ENCODE measurements at places on chromosomes 11 and 22.

- DNase-seq, result no peak
Measured at GRCh38 chr11:3155691-3156258, 9.3 kb downstream of the OSBPL5 start.

DNA sequence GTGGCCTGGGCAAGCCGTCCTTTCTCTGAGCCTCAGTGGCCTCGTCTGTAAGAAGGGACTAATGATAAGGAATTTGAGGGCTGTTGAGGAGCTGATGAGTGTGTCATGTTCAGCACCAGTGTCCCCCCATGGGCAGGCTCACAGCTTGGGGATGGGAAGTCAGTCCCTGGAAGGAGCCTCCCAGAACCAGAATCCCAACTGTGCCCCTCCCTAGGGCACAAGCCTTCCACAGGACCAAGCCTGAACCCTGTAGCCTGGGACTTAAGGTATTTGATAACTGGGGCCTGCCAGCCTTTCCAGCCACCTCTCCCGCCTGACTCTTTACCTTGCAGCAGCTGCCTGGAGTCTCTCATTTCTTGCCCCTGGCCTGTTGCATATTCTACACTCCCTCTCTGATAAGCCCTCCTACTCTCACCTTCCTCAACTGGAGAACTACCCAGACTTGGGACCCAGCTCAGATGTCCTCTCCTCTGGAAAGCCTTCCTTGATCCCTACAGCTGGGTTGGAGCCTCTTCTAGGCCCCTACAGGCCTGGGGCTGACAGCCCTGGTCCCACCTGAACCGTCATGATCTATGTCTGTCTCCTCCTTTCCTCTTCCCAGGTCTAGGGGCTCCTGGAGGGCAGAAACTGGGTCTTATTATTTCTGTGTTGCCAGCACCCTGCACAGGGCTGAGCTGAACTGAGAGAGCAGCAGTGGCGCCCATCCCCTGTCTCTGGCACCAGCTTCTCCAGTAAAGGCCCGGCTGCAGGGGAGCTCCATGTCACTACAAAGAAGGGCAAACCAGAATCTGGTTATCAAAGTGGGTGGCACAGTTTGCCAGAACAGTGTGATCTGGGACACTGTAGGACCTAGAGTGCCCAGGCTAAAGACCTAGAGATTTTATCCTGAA is 1.6 kb downstream of the P2RY2 start:
- no peak for DNase-seq

GRCh38 chr22:24695561-24696511 is 78.7 kb downstream of the PIWIL3 start:
- DNase-seq, result no peak

DNA sequence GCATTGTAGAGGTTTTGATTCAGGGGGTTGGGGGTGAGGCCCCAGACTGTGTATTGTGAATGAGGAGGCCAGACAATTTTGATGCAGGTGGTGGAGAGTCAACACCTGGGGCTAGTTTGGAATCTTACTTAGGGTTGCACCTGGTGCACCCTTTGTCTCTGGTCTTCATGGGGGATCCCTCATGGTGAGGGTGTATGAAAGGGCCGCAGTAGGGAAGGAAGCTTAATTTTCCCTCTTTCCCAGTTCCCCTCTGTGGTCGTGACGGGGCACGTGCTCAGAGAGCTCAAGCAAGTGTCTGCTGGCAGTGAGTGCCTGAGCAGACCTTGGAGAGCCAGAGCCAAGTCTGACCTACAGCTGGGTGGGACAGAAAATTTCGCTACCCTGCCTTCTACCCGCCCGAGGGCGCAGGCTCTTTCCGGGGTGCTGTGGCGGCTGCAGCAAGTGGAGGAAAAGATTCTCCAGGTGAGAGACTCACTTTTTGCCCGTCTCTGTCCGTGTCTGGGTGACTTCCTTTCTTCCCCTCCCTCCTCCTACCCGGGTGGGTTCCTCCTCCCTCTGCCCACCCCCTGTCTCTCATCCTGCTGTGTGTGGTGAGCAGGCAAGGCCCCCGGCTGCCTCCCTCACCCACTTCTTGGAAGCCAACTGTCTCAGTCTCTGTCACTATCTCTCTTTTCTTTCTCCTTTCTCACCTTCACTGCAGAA is 131.7 kb downstream of the MICAL2 start:
- DNase-seq, result no peak

DNA sequence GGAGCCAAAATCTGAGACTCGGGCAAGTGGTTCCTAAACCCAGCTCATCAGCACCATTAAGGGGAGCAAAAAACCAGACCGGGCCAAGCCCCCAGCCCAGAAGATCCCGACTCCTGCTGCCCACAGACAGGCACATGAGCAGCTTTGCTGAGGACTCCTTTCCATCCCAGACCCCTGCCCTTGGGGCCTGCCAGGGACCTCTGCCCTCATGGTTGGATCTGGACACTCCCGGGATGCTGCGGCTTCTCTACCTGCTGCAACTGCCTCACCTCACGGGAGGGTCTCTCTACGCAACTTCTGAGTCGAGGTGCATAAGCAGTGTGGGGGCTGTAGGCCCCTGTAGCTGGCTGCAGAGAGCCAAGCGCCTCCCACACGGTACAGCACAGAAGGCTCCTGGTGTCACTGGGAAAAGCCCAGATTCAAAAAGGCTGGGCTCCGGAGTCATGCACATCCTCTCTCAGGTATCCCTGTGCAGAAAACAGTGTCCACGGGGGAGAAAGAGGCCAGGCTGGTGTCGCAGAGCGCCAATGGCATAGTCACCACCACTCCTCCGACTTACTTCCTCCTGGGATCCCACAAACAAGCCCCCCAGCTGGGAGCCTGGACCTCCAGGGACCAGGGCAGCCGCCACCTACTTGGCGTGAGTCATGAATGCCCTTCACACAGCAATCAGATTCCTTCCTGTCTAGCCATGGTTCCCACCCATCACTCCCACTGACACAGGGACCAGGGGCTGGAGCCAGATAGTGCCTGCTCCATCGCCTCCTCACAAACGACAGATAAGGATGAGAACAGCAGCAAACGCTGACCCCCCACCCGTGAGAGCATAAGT is 122.1 kb downstream of the BCR start:
- DNase-seq, result no peak

DNA sequence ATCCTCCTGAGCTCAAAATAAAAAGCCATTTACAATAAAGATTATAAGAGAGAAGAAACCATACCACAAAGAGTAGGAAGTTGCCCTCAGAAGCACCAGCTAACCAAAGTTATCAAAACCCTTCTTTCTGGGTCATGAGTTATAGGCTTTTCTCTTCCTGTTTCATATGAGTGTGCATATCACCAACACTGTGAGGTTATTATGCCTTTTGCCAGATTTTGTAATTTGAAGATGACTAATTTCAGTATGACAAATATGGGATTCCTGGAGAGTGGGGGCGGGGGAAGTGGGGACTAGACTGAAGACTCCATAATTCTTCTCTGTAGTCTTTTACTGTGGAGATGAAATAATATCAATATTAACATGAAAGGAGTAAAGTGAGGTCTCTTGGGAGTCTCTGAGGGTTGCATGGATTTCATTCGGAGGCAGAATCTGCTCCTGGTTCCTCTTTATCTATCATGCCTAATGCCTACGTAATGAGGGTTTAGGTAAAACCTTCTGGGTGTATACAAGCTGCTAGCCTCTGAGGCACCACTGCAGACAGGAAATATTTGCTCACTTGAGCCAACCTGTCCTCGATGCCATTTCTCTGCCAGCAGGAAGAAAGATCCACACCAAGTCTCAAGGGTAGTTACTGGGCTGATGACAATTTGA is 2.1 kb downstream of the LPXN start:
- DNase-seq, result peak; percentile 85

DNA sequence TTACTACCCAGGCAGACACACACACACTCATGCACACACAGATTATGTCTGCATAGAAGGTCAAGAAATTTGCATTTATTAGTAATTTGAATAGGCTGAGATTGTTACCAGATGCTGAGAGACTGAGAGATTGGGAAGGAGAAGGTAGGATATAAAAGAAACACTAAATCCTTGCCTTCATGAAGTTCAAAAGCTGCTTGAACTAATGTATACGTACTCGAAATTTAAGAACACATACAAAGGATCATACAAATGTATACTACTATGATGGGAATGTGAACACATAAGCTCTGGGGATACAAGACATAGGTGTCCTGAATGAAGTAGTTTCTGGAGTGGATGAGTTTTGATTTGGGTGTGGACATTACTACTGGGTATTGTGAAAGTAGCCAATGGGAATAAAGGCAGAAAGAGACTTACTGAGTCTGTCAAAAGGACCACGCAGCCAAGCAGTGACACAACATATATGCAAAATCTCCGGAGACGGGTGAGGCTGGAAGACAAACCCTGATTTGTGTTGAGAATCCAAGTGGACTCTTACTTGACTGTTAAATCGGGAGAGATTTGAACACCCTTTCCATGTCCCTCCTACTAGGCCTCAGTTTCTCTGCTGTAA is 7.3 kb upstream of the PKNOX2 start:
- no peak for DNase-seq

DNA sequence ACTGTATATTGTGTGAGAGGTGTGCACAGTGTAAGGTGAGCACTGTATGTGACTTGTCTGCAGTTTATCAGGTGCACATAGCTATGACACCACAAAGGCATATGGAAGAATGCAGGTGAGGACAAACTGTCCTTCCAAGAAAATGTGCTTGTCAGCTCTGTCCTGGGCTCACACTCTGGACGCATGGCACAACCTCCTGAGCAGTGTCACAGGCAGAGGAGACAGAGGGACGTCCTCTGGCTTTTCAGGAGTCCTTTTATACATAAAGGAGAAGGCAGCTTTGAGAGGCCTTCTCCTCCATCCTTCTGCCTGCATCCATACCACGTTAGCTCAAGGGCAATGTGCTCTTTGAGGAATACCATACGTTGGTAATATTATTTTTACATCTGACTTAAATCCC is 7.5 kb upstream of the MYOD1 start:
- DNase-seq, result no peak

DNA sequence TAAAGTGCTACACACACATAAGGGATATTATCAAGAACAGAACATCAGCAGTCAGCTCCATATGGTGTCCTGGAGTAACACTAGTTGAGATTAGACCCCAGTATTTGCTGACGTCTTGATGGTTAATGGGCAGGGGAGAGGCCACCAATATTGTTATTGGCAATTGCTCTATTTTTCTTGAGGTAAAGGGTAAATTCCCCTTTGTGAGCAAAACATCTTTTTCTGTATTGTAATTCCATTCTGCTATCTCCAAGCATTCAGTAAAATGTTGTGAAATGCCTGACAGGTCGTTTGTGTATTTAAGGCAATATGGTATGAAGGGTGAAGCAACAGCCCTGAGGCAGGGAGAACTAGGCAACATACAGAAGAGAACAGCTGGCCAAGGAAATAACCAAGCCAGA is 21.9 kb downstream of the PC start:
- no peak for DNase-seq

GRCh38 chr22:48778308-48779195 is 1049.1 kb downstream of the BRD1 start:
- DNase-seq, result no peak

DNA sequence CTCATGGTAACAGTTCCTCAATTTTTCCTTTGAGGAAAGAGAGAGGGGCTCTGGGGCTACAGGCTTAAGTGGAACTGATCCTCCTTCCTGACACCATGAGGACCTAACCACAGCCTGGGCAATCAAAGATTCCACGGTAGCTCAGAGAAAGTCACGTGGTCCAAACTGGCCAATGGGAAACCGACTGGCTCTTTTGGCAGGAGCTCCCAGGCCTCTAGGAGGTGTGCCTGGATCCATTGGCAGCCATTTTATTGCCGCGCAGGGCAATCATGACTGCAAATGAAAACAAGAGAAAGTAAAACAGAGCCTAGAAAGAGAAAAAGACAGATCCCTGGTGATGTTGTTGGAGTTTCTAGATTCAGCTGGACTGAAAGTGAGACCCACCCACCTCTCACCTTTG is 27.3 kb upstream of the ASPHD2 start:
- DNase-seq, result no peak

GRCh38 chr11:70570693-70571395 is 172.5 kb downstream of the CTTN start:
- DNase-seq, result no peak

GRCh38 chr11:71486320-71486719 is 33.3 kb downstream of the NADSYN1 start:
- no peak for DNase-seq

GRCh38 chr11:10891151-10891720 is 33.4 kb upstream of the ZBED5 start:
- DNase-seq, result no peak

DNA sequence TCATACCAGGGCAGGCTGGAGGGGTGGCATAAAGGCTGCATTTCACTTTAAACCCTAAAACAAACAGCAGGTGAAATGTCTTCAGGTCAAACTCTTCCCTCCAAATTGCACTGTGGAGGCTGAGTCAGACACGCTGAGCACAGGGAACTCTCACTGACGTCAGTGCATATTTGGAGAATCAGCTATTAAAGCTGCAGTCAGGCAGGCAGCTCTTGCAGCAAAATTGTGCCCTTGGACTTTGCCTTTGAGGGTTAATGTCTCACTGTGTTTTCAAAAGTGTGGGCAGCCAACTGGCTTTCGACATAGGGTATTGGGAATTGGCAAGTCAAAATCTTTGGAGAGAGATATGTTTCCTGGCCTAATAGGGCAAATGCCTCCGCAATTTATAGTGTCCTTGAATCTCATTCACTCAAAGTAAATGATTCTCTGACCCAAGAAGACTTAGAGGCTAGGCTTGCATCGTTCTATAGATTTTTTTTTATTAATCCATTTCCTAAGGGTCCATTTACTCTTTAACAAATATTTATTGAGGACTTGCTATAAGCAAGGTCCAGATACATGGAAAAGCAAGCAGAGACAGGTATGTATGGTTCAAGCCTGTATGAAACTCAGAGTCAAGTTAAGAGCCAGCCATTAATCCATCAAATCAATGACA is 27.7 kb upstream of the SMCO4 start:
- no peak for DNase-seq

DNA sequence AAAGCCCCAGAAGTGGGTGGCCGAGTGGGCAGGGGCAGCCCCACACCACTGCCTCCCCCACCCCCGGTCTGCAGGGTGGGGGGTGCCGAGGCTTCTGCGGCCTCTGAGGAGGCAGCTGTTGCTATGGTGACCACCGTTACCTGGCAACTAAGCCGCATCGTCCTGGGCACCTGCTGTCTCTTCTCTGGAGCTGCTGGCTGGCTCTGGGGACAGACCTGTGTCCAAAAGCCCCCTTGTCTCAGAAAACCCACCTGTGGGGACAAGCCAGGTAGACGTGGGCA is 79.9 kb upstream of the PRR5 start:
- DNase-seq, result no peak

DNA sequence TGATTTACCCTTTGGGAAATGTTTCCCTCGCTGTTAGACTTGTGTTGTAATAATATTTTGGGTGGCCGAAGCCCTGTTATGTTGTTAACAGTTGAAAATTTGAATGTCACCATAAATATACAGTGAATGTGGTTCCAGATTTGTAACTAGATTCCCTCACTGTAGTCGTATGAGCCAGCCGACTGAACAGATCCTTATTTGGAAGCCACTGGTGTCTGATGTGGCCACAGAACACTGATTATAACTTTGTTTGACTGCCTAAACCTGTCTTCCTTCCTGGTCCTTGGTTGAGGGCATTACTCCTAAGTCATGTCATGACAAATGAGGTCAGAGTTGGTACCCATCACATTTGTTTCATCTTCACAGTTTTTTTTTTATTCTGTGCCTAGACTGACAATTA is 45.4 kb downstream of the YAP1 start:
- DNase-seq, result no peak
